ENCODE measurements at places on chromosomes 7 and 10.

DNA sequence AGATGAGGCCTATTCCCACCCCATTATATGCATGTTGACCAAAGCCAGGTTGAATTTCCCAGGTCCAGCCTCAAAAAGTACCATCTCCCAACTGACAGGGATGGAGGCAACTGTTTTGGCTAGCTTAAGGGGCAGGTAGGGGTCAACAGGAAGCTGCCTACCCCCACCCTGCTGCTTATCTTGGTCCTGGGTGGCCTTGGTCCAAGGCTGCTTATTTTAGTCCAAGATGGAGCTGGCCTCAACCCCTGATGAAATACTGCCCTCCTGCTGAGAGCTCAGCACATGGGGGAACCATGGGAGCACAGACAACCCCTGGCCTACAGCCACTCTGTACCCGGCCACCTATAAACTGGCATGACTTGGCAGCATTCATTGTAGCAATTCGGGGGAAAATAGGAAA, 23.1 kb downstream of the MYO1G start:
- no peak for DNase-seq

- no peak for DNase-seq
These were observed 151.3 kb downstream of the LRRN3 start for GRCh38 chr7:111242141-111242755.

DNA sequence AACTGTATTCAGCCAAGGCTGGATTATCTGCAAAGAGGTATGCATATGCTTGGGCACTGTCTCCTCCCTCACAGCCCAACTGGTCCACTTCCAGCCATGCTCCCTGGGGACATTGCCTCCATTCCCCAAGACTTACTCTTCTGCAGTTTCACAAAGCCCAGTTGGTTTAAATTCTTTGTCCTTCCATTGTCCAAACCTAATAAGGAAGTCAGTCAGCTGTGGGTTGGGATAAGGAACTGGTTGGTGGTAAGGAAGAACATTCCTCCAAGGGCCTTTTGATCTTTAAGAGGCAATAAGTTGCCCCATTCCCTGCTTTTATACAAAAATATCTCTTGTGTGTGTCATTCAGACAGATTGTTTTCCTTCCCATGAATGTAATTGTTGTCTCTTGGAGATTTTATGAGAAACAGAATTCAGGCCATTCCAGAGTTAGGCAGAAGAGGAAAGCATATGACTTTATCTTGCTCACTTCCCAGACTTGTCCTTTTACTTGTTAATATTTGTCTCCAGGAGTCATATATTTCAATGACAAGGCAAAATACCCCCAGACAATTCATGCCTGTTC, 673.7 kb downstream of the SUGCT start:
- no peak for DNase-seq

GRCh38 chr10:95461611-95462010, 99.6 kb downstream of the SORBS1 start:
- no peak for DNase-seq

DNA sequence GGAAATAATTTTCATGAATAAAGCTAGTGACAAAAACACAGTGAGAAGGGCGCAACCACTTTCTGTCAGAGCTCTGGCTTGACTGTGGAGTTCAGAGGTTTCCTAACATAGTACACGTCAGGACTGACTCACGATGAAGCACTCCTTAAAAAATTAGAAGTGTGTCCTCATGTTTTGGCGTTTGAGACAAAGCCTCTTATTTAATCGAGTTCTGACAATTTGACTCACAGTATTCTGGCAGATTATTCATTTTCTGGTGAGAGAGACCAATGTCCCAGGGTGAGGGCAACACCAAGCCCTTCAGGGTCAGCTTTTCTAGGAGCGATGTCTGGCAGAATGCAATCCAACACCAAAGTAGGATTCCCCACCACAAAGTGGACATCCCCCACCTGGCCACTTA, 108.7 kb downstream of the DIP2C start:
- DNase-seq: no peak

- no peak for DNase-seq
These were observed 99.1 kb downstream of the ARL4A start for GRCh38 chr7:12786494-12786893.

DNA sequence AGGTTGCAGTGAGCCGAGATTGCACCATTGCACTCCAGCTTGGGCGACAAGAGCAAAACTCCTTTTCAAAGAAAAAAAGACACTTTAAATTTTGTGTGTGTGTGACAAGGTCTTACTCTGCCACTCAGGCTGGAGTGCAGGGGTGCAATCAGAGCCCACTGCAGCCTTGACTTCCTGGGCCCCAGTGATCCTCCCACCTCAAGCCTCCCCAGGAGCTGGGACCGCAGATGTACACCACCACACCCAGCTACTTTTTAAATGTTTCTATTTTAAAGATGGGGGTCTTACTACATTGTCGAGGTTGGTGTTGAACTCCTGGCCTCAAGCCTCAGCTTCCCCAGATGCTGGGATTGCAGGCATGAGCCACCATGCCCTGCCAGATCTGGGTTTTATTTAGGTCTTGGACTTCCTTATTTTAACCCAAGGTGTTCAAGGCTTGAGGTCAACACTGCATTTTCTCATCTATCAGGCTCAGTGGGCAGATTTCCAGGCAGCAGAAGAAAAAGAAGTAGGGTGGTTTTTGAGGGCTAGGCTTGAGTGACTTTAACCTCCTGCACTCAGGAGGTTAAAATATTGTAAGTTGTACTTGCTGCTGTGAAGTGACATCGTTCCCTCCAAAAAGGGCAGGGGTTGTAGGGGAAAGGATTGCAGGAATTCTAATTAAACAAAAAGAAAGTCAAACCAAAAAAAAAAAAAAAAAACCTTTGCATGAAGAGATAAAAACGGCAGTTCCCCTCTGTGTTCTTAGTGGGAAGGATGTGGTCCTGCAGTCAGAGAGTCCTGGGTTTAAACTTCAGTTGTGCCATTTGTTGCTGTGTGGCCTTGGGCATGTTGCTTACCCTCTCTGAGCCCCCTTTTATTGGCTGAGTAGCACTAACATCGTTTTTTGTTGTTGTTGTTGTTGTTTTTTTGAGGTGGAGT, 71.5 kb downstream of the CARD11 start:
- no peak for DNase-seq

DNA sequence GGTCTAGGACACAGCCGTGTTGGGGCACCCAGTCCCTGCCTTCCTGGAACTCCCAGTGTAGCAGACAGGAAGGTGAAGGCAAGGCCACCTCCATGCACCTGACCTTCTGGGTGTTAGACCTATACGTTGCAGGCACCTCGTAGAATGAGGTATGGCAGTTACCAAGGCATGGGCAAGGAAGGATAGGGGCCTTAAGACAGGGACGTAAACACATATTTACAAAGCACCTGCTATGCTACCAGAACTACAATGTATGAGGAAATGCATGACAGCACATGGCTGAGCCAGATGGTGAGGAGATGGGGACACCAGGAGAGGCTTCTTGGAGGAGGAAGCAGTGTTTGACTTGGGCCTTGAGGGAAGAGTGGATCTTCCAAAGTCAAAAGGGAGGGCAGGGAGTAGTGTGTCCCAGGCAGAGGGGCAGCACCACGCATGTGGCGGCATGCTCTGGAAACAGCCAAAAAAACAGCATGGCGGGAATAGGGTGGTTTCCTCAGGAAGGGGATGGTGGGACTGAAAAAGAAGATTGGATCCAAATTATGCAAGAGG, 231.2 kb downstream of the FANK1 start:
- no peak for DNase-seq

DNA sequence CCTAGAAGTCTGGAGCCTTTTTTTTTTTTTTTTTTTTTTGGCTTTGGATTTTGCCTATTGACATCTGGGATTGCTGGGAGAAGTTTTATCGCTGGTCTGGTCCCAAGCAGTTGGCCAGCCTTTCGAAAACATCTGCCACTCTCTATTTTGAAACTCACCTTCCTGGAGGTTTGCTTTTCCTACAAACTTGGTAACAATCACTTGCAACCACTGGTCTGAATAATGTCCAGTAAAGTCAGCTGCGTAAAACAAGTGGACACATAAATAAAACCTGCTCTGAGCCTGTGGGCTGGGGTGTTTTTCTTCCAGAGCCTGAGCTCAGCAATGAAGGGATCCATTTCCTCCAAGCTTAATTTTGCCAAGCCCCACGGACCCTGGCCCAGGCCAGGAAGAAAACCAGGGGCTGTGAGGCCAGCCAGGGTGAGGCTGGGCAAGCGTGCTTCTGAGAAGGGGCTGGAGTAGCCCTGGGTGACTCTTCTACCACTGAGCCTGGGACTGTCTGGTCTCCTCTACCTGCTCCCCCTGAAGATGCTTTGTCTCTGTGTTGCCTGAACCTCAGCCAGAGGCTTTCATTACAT, 202.2 kb downstream of the GFRA1 start:
- DNase-seq: no peak

GRCh38 chr10:43249962-43250614, 16.8 kb downstream of the RASGEF1A start:
- no peak for DNase-seq

DNA sequence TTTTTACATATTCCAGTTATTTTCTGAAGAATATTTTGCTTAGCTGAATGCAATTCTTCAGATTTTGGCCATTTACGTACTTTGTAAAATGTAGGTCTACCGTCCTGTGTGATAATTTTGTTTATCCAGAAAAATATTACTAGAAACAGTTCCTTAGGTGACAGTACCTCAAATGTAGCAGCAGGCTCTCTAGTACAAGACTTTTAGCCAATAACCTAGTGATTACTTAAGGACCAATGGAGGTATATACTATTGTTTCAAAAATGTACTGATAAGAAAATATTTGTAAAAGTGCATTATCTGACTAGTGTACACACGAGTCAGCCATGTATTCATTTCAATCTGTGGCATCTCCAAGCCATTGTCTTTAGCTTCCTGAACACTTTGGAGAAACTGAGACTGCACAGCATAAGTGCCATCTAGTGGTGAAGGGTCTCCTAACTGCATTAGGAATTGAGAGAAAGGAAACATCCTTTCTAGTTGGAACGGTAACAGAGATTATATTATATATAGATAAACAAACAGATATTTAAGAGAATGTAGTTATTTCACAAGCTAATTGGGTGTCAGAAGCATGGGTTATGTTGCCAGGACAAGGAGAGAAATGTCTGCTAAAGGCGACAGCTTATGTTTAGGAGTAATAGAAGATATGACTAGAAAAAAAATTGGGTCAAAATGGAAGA, 23.7 kb downstream of the RTKN2 start:
- no peak for DNase-seq

GRCh38 chr7:23938937-23939552, 229.0 kb downstream of the STK31 start:
- DNase-seq: no peak

DNA sequence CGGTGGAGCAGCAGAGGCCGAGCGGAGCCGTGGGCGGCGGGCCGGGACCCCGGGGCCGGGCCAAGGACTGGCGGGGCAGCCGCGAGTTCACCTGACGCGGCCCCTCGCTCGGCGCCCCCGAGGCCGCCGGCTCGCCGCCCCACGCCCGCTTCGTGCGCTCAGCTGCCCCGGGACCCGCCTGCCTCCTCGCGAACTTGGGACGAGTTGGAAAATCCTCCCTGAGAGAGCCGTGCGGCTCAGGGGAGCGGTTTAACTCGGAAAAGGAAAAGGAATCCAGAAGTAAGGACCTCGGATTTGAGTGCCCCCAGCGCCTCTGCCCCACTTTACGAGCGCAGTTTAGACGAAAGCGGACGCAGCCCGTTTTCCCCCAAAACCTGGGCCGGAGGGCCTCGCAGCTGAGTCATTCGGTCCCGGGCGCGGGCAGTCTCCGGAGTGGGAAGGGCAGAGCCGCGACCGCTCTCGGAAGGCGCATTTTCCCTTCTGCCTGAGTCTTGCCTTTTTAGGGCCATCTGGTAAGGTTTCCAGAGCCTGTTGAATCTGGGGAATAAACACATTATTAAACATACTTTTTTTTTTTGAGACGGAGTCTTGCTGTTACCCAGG, 744 bp downstream of the CREM start:
- peak; percentile 38 for DNase-seq

DNA sequence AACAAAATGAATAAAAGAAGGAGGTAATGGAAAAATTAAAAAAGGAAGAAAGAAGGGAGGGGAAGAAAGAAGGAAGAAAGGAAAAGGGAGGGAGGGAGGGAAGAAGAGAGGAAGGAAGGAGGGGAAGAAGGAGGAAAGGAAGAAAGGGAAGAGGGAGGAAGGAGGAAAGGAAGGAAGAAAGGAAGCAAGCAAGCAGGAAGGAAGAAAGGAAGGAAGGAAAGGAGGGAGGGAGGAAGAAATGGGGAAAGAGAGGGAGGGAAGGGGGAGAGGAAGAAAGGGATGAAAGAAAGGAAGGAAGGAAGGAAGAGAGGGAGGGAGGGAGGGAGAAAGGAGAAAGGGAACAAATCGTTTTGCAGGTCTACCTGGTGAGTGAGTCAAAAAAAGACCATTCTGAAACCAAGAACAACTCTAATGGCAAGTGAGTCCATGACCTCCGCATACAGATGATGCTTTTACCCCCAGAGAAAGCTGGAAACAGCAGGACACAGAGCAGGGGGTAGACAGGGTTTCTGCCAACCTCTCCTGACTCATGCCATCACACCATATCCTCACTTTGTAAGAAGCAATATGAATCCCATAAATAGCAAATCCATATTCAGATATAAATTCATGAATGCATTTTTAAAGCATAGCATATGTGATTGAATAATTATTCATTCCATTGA, 1112.9 kb upstream of the AUTS2 start:
- DNase-seq: no peak

DNA sequence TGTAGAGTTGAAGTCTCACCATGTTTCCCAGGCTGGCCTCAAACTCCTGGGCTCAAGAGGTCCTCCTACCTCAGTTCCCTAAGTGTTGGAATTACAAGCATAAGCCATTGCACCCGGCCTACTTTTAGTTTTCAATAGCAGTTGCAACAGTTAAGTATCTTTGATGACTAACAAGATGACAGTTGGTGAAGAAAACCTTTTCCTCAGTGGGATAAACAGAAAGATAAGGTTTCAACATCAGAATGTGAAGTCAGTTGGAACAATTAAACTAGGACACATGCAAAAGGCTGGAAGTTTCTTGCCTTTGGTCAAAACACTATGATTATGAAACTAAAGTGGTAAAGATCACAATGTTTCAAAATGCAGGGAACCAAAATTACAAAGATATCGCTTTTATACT, 169.2 kb downstream of the ZNF438 start:
- DNase-seq: no peak

- DNase-seq: no peak
These were observed 58.3 kb downstream of the ST7 start for GRCh38 chr7:117011419-117012260.

GRCh38 chr7:108224387-108224786, 94.2 kb upstream of the LAMB4 start:
- DNase-seq: no peak

DNA sequence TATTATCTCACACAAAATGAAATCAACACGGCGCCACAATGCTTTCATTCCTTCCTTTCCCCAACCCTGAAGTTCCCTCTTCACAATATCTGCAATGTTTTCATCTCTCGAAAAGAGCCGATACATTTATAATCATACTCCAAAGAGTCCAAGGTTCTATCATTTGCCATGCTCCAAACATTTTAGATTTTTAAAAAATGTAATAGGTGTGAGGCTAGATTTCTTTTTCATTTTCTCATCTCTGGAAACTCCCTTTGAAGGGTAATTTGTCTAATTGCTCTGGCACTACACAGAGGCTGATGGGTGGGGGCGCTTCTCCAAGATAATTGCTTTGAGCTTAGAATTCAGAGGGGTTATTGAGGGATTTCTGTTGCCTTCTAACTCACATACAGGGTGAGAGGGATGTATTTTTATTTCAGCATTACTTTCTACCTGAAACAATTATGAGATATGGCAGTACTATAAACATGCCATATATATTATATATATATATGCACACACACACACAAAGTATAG, 4.9 kb downstream of the DLX5 start:
- no peak for DNase-seq

Data from activated naive CD4-positive, alpha-beta T cell (primary cell).